Left cardiac atrium (tissue), 4 donors: ENCODE measurements at places on chromosomes 1 and 21. TPM values are rescaled to one million over a fixed set of nuclear protein-coding genes. Genes with fewer than 3 reads are reported as not detected.

Gene HES3
- not detected for total RNA-seq

GRCh38 chr1:43904660-43905551, 28.7 kb upstream of the ARTN start:
- no peak for DNase-seq

DNA sequence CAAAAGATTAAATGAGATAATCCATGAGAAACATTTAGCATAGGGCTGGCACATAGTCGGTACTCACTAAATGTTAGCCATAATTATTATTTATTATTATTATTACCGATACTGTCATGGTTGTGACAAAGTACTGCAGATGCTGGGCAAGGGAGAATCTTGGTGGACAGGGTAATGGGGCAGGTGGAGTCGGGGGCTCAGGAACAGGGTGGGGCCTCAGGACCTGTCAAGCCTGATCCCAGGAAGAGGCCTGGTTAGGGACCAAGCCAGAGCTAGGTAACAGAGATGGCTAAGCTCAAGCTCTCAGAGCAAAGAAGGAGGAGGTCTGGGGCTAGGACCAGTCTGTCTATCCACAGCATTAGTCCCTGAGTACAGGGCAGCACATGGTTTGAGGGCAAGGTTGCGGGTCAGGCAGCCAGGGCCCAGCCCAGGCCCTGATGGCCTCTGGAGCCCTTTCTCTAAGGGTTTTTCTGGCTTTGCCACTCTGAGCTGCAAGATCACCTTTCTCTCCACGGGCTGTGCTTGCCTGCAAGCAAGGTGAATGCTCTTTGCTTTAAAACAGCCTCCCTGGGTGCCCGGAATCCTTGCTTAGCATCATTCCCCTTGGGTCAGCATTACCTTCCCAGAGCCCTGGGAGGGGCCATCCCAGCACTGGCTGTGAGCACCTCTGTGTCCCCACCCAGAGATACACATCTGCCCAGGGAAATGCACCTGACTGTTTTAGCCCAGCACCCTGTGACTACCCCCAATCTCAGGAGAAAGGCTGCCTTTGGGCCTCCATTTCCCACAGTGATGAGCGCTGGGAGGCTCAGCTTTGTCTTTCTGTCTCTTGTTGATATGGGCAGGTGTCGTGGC, 572.0 kb downstream of the PTPRU start:
- no peak for DNase-seq

DNA sequence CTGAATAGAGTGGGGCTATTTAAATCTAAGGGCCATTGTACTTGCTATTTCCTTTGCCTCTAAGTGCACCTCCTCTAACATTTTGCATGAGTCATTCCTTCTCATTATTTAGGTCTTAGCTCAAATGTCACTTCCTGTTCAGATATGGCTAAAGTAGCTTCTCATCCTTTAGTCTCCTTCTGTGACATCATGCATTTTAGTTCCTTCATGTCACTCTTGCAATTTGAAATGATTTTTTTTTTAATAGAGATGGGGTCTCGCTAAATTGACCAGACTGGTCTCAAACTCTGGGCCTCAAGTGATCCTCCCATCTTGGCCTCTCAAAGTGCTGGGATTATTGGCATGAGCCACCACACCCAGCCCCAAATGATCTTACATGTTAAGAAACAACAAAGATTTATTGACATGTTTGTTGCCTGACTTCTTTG, 6.6 kb downstream of the TBX19 start:
- no peak for DNase-seq

- DNase-seq, result no peak
These were observed 380.6 kb downstream of the SIPA1L2 start for GRCh38 chr1:232249339-232249738.

Gene KIF14
- 0.27 TPM for total RNA-seq

GRCh38 chr1:226662642-226663326, 76.3 kb downstream of the ITPKB start:
- DNase-seq, result peak; percentile 77

GRCh38 chr1:201456499-201457309, 12.3 kb downstream of the PHLDA3 start:
- DNase-seq, result peak; percentile 77

GRCh38 chr1:179262183-179262582, 31.4 kb upstream of the SOAT1 start:
- DNase-seq, result no peak

- DNase-seq, result no peak
These were observed 92.6 kb upstream of the NEK7 start for GRCh38 chr1:198064181-198064580.

GRCh38 chr1:30317921-30318320, 405.5 kb downstream of the MATN1 start:
- DNase-seq, result no peak

Gene BEST4
- total RNA-seq, result 0.31 TPM

DNA sequence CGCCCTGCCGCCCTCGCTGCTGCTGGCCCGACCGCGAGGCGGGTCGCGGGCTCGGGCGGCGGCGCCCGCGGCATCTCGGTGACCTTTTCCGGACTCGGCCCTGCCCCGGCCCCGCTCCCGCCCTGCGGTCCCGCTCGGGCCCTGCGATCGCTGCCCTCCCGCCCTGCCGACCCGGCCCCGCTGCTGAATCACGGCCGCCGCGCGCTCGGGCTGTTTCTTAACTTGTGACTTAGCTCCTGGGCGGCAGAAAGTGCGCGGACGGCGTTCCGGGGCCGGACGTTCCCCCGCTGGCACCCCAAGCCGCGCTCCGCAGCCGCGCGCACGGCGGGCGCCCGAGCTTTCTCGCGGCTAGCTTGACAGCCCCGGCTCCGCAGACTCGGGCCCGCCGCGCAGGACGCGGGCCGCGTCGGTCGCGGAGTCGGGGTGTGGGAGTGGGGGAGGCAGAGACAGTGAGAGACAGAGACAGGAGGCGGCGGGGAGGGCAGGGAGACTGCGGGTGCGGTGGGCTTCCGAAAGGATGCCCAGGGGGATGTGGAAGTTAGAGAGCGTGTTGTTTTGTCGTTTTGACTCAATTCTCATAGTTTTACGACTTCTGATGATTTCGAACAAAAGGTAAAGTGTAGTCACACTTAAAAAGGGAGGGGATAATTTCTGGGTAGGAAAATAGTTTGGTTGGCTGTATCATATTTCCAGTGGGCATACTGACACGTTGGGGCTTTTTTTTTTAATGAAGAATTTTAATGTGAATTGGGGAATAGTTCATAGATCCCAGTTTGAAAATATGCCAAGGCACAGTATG, 49.8 kb downstream of the PRDM2 start:
- DNase-seq, result peak; percentile 75

GRCh38 chr1:25573591-25573930, 30.2 kb downstream of the LDLRAP1 start:
- DNase-seq, result no peak

- DNase-seq, result no peak
These were observed 151.9 kb downstream of the NTPCR start for GRCh38 chr1:233102341-233102740.

DNA sequence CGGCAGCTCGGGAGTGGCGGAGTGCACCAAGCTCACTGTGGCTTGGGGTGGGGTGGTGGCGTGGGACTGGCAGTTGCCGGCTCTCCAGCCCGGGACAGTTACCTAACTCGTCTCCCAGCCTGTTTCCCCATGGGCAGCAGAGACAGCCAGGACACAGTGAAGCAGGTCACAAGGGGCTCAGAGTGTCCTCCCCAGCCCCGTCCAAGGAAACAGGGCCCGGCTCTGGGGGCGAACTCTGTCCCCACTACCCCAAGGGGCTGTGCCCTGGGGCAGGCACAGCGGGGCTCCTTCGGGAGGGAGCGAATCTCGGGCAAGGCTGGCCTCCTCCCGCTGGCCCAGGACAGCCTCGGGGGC, 759 bp downstream of the GPR157 start:
- DNase-seq, result peak; percentile 57

GRCh38 chr1:44016890-44017400, 14.3 kb downstream of the SLC6A9 start:
- no peak for DNase-seq

Gene HUNK
- 0.38 TPM for total RNA-seq
